ENCODE measurements at places on chromosomes 6 and 20. TPM values are rescaled to one million over a fixed set of nuclear protein-coding genes. Genes with fewer than 3 reads are reported as not detected.

DNA sequence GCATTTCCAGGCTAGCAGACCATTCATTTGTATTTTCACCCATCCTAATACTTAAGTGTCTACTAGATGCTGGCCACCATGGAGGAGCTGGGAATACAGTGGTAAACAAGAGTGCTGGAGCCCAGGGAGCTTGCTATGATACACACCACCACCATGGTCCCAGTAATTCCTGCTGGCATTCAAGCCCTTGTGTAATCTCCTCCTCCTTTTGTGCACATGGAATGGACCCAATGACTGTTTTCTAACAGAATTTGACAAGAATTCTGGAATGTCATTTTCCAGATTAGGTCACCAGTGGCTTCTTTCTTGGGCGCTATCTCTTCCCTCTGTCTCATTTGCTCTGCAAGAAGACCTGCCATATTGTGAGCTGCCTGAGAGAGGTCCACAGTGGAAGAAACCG, 552.0 kb downstream of the C6orf118 start:
- H3K4me1 ChIP-seq = no peaks in the 10 kb centered on the region
- DNase-seq = no peak
- H3K27me3 ChIP-seq = no peaks in the 10 kb centered on the region
- H3K27ac ChIP-seq = no peak overlapping the region
- no peak overlapping the region for H3K4me3 ChIP-seq
- no peaks in the 10 kb centered on the region for H3K36me3 ChIP-seq

Gene NKX2-2
- not detected for total RNA-seq

GRCh38 chr6:41505122-41506049, 40.8 kb upstream of the FOXP4 start:
- DNase-seq = peak; percentile 62
- H3K27me3 ChIP-seq = peaks cover 65% of the 10 kb centered on the region
- peak overlapping the region; percentile 61 for H3K4me3 ChIP-seq
- H3K27ac ChIP-seq = no peak overlapping the region

Gene CGA
- total RNA-seq = not detected

Measured in H1 (cell line).